ENCODE measurements at places on chromosomes 3 and 15.

- DNase-seq, result peak; percentile 41
Observed at GRCh38 chr3:94069194-94069813, 6.4 kb downstream of the NSUN3 start.

DNA sequence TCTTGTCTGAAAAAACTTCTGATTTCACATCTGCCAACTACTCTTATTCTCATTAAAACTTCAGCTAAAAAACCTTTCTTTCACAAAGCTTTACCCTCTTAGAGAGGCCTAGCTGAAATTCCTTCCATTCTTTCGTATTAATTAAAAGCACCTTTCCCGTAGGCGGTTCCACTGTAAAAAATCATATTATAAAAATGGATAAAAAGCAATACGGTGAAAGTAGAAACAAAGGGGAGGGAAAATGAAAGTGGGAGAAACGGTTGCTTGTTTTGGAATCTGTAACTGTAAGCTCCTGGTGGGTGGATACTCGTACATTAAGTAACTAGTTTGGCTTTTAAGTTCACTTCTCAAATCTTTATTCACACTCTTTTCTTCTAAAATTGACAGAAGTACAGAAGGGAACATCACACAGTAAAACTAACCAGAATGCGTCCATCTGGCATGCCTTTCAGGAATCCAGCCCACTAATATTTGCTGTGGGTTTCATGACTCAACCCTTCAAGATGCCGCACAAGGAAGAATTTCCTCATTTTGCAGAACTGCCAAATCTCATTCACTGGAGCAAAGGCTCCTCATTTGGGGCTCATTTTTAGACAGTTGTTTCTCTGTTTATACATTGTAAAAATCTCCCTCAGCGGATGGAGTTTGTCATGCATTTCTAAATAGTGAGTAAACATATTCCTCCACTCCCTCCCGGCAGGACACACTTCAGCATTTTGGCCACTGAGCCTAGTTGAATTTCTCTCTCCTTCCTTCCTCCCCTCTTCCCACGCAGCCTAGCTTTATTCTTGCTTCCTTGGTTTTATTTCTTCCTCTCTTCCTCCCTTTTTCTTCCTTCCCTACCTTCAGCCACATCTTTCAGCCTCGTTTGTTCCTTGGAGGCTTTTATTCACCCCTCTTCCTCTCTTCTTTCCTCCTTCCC lies 419.5 kb upstream of the NAALADL2 start:
- peak; percentile 45 for DNase-seq

GRCh38 chr15:57403566-57404325 lies 27.4 kb downstream of the CGNL1 start:
- DNase-seq, result no peak

GRCh38 chr3:39113291-39113690 lies 5.8 kb downstream of the TTC21A start:
- DNase-seq, result no peak

- DNase-seq, result no peak
Observed at GRCh38 chr3:112875561-112875960, 28.9 kb upstream of the CD200R1L start.

- no peak for DNase-seq
Observed at GRCh38 chr3:13588221-13588701, 39.3 kb downstream of the FBLN2 start.

DNA sequence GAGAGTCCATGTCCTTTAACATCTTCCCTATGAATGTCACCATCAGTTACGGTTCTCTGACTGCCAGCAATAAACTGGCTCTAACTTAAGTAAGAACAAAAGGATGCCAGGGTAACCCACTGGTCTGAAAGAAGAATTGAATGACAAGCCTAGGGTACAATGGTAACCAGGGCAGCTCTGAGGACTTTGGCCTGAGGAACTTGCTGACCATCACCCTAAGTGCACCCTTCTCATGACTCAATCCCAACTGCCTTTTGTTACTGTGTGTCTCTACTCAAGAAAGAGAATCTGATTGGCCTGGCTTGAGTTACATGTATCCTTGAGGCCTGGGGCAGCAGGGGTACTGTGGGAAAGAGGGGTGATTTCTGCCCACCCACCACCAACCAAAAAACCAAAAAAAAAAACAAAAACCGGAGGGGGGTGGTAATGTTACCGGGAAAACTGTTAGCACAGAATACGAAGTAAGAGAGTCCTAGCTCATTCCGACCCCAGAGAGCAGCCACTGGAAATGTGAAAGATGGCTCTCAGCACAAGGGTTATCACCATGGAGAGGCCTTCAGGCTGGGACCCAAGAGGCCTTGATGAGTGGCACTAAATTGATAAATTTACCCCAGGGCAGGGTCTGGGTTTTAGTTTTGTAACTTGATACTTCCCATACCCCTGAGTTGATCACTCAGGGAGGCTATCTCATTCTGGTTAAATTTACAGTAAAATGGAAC lies 9.3 kb upstream of the SLC28A1 start:
- no peak for DNase-seq

GRCh38 chr15:65945616-65946015 lies 76.3 kb downstream of the RAB11A start:
- no peak for DNase-seq

DNA sequence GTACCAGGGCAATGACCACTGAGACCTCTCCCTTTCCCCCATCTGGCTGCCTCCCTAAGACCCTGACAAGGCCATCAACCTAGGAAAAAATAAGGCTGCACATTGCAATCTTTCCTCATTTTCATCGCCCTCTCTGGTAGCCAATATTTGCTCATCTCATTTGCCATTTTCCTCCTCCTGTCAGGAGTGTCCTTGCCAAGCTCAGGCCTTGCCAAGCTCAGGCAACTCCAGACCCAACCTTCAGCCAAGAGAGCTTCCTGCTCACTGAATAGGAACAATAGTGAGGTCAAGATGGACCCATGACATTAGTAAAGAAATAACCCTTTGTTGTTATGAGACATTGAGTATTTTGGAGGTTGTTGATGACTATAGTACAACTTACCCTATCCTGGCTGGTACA lies 380.3 kb downstream of the RSL24D1 start:
- no peak for DNase-seq

DNA sequence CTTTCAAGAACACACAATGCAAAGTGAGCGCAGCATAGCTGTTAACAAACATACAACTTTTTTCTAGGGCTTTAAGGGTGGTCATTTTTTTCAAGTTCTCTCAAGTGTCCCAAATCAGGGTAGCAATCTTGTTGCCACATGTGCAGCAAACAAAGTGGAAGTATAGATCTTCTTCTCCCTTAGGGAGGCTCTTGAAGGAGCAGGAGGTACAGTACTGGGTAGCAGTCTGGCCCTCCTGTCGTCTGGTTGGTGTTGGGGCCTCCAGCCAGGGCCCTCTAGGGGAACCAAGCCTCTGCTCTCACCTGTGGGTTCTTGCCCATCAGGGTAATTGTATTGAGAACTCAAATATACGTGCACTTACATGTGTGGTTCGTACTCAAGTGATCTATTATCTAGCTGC lies 25.8 kb downstream of the MKRN2 start:
- no peak for DNase-seq

- no peak for DNase-seq
Observed at GRCh38 chr3:28290863-28291300, 49.5 kb downstream of the CMC1 start.

- no peak for DNase-seq
Observed at GRCh38 chr3:40718681-40719080, 193.9 kb downstream of the ZNF621 start.

DNA sequence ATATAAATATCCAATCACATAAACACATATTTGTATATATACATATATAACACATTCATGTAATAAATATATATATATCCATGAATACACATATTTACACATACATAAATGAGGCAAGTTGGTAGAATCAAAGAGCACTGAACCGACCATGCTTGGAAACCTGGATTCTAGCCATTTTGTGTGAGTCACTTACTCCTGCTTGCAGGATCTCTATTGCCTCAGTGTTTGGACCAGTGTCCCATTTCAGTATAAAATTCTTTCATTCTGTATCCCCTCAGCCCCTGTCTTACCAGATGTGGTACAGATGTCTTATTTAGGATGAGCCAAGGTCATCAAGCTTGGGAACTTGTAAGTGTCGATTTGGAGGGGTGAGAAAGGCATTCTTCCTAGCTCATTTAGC lies 391.4 kb upstream of the FRG2C start:
- peak; percentile 60 for DNase-seq

GRCh38 chr15:31155151-31155550 lies 53.6 kb upstream of the TRPM1 start:
- DNase-seq, result no peak

DNA sequence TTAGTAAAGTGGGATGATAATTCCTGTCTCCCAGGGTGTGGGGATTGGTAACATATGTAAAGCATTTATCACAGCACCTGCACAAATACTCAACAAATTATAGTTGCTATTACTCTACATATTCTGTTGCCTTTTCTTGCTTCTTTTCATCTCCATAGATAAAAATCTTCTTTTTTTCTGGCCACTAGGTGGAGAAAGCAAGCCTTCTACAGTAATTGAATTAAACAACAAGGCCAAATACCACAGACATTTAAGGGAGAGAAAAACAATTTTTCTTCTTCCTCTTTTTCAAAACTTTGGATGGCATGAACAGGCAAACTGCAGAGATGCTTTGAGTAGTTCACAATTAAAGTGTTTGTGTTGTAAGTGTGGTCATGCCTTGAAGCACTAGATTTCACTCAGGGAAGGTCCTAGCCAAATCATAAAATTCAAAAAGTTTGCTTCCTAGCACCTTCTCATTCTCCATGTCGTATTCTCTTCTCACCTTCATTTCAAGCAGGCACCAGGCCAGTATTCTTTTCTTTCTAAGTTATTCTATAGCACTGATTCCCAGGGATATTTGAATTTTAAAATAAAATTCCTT lies 493.4 kb upstream of the TGFBR2 start:
- no peak for DNase-seq

DNA sequence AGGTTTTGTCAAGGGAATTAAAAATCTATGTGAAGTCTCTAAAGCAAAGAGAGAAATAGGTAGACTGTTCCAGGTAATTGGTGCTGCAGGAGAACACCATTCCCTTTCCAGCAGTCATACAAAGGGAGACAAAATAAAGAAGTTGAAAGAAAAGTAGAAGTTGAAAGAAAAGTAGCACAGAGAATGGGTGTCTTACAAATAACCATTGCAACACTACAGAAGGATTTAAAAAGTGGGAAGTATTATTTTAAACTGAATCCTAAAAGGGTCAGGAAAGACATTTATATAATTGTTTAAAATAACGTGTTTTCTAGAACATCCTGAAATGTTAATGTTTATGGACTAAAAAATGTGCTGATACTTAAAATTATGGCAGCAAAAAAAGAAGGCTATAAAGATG lies 223.8 kb downstream of the RSRC1 start:
- DNase-seq, result no peak

- DNase-seq, result no peak
Observed at GRCh38 chr3:100830931-100831330, 121.6 kb downstream of the TFG start.

Measured in COLO829 (cell line).